ENCODE measurements at places on chromosomes 4 and X.

- DNase-seq, result no peak
These were observed 133.4 kb downstream of the OPHN1 start for GRCh38 chrX:68299898-68300297.

- DNase-seq, result no peak
These were observed 38.9 kb upstream of the MAMLD1 start for GRCh38 chrX:150324035-150324728.

DNA sequence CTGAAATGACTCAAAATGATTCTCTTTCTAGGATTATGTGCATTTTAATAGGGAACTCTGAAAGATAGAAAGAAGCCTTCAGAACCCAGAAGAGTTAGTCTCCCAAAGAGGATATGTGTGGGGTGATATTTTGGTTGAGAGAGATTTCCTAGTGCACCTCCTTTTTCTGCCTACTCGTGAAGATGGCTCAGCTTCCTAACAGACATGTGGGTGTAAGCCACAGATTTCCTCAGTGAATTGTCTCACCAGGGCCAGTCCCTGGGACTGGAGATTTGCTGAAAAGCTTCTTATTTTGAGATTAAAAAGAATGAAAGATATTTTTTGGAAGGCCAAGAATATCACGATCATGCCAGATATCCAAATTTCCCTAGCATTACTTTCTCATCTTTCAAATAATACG lies 42.8 kb downstream of the MAGEB17 start:
- no peak for DNase-seq

- peak; percentile 60 for DNase-seq
These were observed 1.2 kb downstream of the SH3D19 start for GRCh38 chr4:151324124-151324751.

DNA sequence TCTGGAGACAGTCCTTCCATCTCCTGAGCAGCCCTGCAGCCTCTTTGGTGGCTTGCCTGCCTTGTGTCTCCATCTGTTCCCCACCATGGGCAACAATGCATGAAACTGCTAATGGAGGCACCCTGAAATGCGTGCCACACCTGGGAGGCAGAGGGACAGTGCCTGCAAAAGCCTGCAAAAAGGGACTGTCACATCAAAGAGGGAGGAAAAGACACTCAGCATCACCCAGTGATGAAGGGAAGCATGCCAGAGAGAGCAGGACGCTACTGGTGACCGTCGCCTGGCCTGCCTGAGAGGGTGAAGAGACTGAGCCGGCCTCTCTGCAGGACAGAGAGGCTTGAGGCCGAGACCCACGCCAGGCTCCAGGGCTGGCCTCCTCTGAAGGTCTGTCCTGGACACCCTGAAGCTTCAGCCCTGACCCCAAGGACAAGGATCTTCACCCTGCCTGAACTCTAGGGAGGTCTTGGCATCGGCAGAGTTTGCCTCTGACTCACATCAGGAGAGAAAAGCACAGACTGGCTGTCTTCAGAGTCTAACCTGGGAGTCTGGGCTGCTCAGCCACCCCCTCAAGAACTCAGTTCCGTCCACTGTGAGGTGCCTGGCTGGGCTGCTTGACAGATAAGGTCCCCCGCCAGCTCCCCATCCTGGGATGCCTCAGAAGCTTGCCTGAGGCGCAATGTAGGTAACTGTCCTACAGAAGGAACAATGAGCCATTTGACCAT lies 8.1 kb downstream of the ACSL1 start:
- DNase-seq, result no peak

- DNase-seq, result no peak
These were observed 207.8 kb upstream of the DCAF8L1 start for GRCh38 chrX:28189011-28189410.

GRCh38 chrX:47224896-47225290 lies 6.4 kb downstream of the CDK16 start:
- DNase-seq, result no peak

- no peak for DNase-seq
These were observed 25.3 kb downstream of the FAM47E start for GRCh38 chr4:76276813-76277212.

- no peak for DNase-seq
These were observed 11.2 kb downstream of the PJA1 start for GRCh38 chrX:69154051-69154450.

DNA sequence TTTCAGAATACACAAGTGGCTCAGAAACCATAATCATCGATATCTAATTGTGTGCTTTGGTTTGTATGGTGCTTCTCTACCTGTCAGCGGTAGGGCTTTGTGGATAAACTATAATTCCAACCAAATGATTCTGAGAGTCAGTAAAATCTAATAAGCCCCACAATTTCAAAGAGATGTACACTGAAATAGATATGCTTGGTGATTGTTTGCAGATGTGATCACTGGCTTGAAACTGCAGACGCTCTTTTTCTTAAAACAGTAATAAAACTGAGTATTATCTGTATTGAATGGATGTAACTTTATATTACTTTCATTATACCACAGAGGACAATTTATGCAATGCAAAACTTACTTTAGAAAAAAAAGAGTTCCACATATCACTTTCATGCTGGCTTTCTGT lies 198.8 kb upstream of the ANXA10 start:
- DNase-seq, result no peak

DNA sequence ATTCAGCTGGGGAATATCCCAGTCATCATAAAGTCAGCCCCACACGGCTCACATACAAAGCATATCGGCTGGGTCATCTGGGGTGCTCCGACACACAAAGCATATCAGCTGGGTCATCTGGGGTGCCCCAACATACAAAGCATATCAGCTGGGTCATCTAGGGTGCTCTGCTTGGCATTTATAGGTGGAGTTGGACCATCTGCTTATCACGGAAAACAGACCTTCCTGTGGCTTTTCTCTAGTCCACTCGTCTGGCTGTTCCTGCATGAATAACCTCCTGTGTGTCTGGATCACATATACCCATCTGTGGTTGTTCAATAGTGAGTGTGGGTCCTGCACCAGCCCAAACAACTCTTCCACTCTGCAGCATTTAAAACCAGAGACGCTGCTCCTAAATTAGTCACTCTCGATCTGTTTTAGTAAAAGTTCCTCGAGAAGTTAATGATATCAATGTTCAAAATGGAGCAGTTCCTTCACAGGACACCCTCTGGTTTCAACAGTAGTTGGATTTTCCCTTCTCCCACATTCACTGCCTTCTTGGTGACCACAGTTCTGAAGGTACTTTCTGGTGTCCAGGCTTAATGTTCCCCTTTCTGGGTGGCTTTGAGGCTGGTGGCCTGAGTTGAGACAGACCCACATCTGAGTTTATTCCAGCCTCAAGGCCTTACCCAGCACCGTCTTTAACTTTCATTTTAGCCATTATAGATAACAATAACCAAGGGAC lies 70.0 kb upstream of the FRG1 start:
- no peak for DNase-seq

DNA sequence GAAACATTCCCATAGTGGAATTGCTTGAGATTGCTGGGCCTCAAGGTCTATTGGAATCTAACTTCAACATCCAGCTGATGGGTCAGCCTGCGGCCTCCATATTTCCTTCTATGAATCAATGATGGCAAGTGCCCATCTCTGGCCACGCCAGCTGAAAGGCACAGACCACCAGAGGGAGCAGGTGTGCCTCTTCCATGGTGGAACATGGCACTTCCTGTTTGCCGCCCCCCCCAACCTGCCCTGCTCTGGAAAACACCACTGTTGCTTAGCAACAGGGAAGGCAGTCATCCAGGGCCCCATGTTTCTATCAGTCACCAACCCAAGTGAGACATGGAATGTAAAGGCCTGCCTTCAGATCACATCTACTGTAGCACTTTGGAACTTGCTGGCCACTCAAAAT lies 11.6 kb downstream of the PAGE4 start:
- DNase-seq, result peak; percentile 81

GRCh38 chr4:128737098-128737513 lies 72.4 kb upstream of the JADE1 start:
- DNase-seq, result no peak

DNA sequence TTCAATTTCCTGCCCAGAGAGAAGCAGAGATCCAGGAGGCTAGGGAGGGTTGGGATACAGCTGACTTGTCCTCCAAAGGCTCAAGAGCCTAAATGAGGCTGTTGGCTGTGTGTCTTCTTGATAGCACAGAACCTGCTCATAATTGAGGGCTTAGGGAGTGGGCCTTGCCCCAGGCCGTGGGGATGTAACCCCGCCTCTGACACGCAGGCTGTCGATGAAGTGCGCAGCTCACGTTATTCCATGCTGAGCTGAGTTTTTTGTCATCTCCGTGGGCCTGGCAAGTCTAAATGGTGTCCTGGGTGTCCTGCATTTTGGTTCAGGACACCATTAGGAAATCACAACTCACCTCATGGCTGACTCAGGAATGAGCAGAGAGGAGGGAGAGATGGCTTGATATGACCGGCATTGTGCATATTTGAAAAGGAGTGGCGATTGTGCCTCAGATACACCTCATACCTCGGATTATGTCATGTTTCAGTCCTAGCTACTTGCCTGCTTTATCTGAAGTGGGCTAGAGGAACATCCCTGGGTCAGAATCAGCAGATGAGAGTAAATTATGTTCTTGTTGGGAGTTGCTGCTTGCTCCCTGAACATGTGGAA lies 43.7 kb downstream of the FHDC1 start:
- DNase-seq, result no peak

- DNase-seq, result no peak
These were observed 108.6 kb downstream of the PALLD start for GRCh38 chr4:168605411-168605810.

DNA sequence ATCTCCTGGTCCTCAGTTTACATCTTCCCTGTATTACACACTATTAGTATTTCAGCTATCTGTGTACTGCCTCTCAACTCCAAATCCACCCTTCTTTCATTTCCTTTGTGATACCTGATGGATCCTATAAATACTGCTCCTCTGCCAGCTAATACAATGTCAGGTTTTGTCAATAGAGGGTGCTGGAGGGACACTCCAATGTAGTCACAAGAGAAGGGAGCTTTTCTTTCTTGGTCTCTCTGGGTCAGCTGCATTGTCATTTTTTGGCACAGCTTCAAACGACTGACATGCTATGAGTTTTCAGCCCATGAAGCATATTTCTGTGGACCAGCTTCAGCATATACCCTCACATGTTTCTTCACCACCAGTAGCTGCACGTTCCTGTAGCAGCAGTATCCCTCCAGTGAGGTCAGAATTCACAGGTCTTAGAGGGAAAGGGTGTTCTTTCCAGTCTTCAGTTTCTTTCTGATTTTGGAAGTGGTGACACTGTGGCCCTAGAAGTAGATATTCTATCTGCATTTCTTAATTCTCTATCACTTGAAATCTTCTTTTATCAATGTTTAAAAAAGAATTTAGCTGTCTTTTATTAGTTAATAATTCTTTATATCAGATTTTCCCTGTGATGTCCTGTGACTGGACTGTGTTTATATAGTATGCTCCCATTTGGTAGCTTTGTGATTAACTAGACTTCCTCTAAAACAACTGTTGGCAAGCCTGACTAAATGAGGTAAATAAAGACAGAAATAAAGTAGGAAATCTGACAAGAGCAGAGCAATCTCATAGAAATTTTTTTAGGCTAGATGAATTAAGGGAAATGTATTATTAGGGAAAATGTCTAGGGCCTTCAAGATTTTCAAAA lies 60.6 kb downstream of the GABRA2 start:
- peak; percentile 59 for DNase-seq

GRCh38 chr4:59535541-59535940 lies 1664.6 kb upstream of the ADGRL3 start:
- no peak for DNase-seq

DNA sequence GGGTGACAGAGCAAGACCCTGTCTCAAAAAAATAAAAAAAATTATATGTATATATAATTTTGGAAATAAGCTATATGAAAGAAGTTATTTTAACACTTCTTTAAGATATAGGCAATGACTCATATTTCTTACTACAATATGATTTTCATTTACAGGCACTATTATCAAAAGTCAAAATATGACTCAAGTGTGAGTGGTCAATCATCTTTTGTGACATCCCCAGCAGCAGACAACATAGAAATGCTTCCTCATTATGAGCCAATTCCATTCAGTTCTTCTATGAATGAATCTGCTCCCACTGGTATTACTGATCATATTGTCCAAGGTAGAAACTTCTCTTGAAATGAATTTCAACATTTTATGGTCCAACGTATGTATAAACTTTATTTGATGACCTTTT lies 20.8 kb downstream of the OCIAD1 start:
- no peak for DNase-seq

DNA sequence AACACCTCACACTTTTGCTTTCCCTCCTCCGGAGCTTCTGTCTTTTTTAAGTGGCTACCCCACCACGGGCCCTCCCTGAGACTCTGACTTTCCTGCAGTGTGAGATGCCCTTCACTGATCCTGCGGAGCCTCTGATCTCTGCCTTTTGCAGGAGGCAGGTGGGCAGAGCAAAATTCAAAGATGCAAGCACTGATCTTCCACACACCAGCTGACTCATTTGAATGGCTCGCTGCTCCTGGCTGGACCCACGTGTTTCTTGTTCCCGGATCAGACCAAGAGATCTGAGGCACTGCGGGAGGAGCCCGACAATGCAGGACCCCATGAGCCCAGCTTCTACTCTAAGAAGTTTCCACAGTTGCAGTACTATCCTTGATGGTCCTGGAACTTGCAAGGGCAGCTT lies 1607.9 kb upstream of the TENM3 start:
- no peak for DNase-seq

- no peak for DNase-seq
These were observed 29.7 kb upstream of the ADH6 start for GRCh38 chr4:99248714-99249113.

DNA sequence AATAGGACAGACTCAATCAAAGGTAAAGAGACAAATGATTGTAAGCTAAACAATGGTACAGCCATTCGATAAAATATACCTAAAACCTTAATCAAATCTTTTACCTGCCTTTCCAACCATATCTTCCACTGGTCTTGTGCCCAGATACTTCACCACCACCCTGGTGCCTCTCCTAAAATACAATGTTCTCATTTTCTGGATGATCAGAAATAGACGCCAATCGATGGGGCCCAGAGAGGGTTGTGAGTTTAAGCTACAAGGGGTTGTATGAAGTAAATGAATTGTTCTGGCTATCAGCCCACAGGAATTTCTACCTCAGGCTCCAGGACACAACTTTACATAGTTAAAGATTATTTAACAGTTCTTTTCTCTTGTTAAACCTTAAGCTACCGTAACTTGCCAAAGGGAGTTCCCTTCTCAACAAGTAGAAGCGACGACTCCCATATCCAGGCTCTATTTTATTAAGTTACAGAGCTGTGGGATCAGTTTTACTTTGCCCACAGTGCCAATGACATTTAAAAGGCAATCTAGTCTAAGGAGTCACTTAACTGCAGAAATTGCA lies 99.1 kb downstream of the CHRNA9 start:
- DNase-seq, result no peak

- DNase-seq, result no peak
These were observed 330.5 kb upstream of the AADAT start for GRCh38 chr4:170420255-170420693.

DNA sequence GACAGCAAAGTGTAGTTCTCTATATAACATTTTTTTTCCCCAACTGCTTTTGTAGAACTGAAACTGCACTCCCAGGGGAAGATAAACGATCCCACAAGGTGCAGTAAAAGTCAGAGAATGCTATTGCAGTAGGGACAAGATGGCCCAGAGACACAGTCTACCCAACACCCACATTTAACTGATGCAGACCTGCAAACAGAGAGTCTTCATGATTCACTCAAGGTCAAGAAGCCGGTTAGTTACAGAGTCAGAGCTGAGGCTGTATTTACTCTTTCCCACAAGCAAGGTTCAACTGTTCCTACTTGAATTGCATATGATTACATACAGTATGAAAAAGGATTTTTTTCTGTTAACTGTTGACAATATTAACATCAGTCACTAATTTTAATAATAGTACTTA lies 654.6 kb downstream of the IL1RAPL1 start:
- no peak for DNase-seq

GRCh38 chrX:78140206-78140605 lies 756 bp upstream of the TAF9B start:
- DNase-seq, result no peak

GRCh38 chrX:9912351-9913145 lies 54.6 kb upstream of the CLDN34 start:
- peak; percentile 48 for DNase-seq
